ENCODE measurements at places on chromosomes 13 and 19.

DNA sequence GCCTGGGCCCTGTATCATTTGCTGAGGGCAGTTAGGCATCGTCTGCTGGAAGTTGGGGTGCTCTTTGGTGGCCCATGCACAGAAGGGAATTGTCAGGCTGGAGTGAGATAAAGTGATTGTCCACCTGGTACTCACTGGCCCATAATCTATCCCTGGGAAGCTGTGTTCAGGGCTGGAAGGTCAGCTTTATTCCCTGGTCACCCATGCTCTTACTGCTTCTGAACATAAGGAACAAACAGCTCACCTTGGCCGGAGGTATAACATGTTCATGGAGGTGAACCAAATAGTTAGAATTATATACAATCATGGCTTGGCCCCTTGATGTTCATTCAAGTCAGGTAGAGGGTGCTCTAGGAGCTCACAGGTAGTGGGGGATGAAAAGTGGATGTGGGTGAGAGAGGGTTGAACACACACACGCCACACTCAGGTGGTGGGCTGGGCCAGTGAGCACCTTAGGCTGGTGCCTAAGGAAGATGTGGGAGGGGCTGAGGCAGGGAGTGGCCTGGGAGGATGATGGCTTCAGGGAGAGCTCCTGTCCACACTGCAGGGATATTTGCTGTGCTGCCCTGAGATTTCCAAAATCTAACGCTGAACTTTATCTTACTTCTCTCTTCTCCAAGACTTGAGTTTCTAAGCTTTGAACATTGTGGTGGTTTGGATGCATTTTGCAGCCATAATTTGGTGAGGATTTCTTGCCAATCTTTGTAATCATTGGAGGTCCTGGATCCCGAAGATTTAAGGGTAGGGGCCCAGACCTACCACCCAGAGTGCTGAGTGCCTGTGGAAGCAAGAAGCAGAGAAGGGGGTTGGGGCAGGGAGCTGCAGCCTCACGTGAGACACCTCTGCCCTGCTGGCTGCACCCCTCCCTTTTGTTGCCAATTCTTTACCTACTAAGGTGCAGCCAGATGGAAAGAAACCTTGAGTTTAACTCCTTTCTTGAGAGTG lies 420.6 kb downstream of the ZNF536 start:
- no peak for DNase-seq

DNA sequence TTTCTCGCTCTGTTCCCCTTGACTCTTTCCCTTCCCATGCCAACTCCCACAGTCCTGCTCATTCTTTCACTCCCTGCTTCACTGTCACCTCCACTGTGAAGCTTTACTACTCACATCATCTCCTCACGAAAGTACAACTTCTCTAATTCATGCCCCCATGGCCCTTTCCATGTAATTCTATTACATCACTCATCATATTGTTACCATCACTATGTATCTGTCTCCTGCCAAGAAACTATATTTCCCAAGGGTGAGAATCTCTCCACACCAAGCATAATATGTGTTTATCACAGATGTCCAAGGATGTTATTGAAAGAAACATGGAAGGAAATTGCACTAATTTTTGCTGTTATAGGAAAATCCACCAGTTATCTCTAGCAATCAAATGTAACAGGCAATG lies 37.2 kb upstream of the LRCH1 start:
- DNase-seq, result no peak

GRCh38 chr13:44307844-44308243 lies 65.8 kb upstream of the SERP2 start:
- no peak for DNase-seq

DNA sequence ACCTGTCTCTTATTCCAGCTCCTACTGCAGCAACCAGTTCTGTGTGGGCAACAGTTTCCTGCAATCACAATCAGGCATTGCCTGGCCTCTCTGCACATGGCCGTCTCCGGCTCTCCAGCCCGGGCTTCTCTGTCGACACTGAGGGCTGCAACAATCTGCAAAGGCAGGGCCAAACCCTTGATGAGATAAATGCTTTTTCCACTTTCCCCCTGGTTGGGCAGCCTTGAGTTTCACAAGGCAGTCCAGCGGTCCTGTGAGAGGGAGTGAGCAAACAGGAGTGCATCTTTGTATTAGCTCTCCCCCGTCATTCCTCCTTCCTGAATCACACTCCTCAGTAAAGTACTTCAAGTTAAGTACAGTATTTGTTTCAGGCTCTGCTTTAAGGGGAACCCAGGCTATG lies 40.7 kb upstream of the VWA8 start:
- DNase-seq, result no peak
